ENCODE measurements at places on chromosomes 4 and X. TPM values are rescaled to one million over a fixed set of nuclear protein-coding genes. Genes with fewer than 3 reads are reported as not detected.

DNA sequence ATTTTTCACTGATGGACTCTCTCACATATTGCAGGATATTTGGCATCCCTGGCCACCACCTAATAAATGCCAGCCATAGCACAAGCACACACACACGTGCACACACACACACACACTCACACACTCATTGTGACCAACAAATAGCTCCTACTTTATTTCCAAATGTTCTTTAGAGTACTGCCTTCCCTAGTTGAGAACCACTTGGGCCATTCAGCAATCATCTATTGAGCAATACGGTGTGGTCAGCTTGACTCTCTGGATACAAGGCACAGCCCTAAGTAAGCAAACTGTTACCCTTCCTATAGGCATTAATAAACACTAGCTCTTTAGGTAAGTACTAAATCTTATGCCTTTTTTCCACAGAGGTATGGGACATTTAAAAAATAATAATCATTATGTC, 21.1 kb downstream of the CORIN start:
- H3K27me3 ChIP-seq: peaks cover 12% of the 10 kb centered on the region
- no peak for ATAC-seq
- H3K27ac ChIP-seq: no peak overlapping the region
- no peaks in the 10 kb centered on the region for H3K36me3 ChIP-seq

- peak overlapping the region; percentile 96 for H3K4me3 ChIP-seq
- H3K27ac ChIP-seq: peak overlapping the region; percentile 82
- H3K27me3 ChIP-seq: no peaks in the 10 kb centered on the region
Measured at GRCh38 chrX:40094900-40095582, 2.7 kb downstream of the BCOR start.

DNA sequence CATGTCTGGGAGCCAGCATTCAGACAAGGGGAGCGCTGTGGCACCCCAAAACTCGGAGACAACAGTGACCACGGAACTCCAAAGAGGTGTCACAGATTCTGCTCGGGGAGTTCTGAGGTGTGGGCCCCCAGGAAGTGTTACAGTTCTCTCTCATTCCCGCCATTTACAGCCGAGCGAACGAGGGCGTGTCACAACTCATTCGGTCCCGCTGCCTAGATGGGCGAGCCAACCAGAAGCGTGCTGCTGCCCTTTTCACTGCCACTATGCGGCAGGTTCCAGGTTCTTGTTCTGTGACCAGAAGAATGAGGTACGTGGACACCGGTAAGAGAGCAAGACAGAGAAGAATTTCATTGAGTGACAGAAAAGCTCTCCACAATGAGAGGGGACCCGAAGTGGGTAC, 1370.6 kb upstream of the AGA start:
- H3K36me3 ChIP-seq: no peaks in the 10 kb centered on the region
- no peaks in the 10 kb centered on the region for H3K27me3 ChIP-seq
- ATAC-seq: no peak

PPEF2 gene
- not detected for total RNA-seq

CWH43 gene
- total RNA-seq: not detected

- ATAC-seq: no peak
- no peak overlapping the region for H3K27ac ChIP-seq
- H3K4me1 ChIP-seq: no peaks in the 10 kb centered on the region
Measured at GRCh38 chr4:189845145-189845846, 95.4 kb upstream of the FRG1 start.

GRCh38 chrX:153766871-153767673, 3.0 kb downstream of the PLXNB3 start:
- H3K27me3 ChIP-seq: no peaks in the 10 kb centered on the region
- no peak overlapping the region for H3K27ac ChIP-seq
- no peaks in the 10 kb centered on the region for H3K36me3 ChIP-seq
- no peaks in the 10 kb centered on the region for H3K4me1 ChIP-seq
- H3K4me3 ChIP-seq: peak overlapping the region; percentile 34

GRCh38 chr4:139222215-139222614, 45.2 kb upstream of the ELF2 start:
- no peak for ATAC-seq
- H3K27ac ChIP-seq: no peak overlapping the region
- H3K4me1 ChIP-seq: no peaks in the 10 kb centered on the region
- H3K4me3 ChIP-seq: no peak overlapping the region

- H3K27me3 ChIP-seq: no peaks in the 10 kb centered on the region
- no peak overlapping the region for H3K27ac ChIP-seq
- H3K36me3 ChIP-seq: peaks cover 43% of the 10 kb centered on the region
- peak; percentile 64 for ATAC-seq
Measured at GRCh38 chr4:150867148-150867547, 147.9 kb downstream of the LRBA start.

GRCh38 chr4:33446953-33447352, 2726.8 kb downstream of the PCDH7 start:
- no peaks in the 10 kb centered on the region for H3K4me1 ChIP-seq
- no peak for ATAC-seq
- H3K27me3 ChIP-seq: no peaks in the 10 kb centered on the region
- H3K4me3 ChIP-seq: no peak overlapping the region

DNA sequence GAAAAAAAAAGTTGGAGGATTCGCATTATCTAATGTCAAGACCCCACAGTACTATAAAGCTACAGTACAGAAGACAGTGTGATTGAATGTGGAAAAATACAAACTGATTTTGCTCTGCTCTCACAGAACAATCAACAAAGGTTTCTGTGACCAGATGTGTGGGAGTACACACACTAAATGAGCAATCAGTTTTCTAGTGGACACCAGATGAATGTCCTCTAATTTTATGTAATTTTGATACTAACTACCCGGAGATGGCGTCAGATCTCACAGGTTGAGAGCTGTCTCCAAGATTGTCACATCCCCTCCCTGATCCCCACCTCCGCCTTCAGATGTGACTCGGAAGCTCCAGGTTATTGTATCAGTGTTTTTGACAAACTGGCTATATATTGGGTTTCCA, 81.9 kb upstream of the HUWE1 start:
- H3K27ac ChIP-seq: peak overlapping the region; percentile 75
- no peaks in the 10 kb centered on the region for H3K36me3 ChIP-seq
- H3K27me3 ChIP-seq: no peaks in the 10 kb centered on the region
- peaks cover 9% of the 10 kb centered on the region for H3K4me1 ChIP-seq
- ATAC-seq: peak; percentile 87

DNA sequence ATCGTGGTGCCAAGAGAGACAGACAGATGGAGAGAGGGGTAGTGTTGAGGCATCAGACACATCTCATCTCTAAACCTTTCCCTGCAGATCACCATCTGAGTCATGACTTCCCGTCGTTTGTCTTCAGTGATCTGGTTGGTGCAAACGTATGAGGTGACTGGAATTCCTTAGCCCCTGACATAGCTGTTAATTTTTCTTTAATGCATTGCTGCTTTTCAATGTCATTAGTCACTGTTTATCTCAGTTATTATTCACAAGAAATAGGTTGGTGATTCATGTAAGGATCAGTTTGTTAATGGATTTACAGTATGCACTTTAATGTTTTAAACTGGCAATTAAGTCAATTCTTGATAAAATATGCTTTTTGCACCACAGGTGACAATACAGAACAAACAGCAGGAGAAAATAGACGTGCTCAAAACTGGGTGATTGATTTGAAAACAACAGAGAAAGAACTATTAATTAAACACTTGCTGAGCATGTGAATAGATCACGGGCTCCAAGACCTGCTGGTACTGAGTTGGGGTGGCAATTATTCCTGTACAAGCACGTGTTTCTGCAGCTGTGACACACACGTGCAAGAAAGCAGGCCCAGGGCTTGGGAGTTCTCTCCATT, 1.3 kb upstream of the TMEM154 start:
- peak overlapping the region; percentile 93 for H3K4me3 ChIP-seq

- no peak for ATAC-seq
- peaks cover 8% of the 10 kb centered on the region for H3K4me1 ChIP-seq
- H3K27ac ChIP-seq: peak overlapping the region; percentile 61
- H3K4me3 ChIP-seq: no peak overlapping the region
Measured at GRCh38 chr4:88441696-88442095, 15.2 kb upstream of the HERC5 start.

DNA sequence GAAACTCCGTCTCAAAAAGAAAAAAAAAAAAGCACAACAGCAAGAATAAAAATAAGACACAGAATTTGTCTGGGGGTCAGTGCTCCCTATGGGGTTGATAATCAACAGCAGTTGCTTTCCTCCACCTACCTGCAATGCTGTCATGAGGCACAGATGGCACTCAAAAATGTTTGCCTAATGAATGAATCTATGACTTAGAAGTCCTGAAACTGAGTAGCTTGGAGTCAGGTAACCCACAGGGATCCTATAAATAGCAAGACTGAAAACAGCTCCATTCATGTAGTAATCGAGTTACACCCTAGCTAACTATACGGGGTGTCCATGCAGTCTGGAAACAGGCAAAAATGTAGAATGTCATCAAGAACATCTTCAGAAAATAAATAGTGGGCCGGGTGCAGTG, 19.8 kb upstream of the DDX3X start:
- no peaks in the 10 kb centered on the region for H3K4me1 ChIP-seq
- H3K27me3 ChIP-seq: no peaks in the 10 kb centered on the region
- no peaks in the 10 kb centered on the region for H3K36me3 ChIP-seq
- H3K4me3 ChIP-seq: no peak overlapping the region
- H3K27ac ChIP-seq: no peak overlapping the region

DNA sequence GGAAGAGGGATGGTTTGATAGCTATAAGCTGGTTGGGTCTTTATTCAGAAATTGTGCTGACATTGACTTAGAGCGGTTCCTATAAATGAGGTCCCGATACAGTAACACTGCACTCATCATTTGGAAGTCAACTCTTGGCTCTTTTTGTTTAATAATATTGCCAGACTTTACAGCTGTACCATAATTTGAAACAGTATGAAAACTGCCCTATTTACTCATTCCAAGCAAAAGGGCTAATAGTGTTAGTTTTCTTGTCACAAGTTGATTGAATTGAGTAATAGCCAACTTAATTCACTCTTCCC, 128.4 kb upstream of the LIMCH1 start:
- no peak overlapping the region for H3K4me3 ChIP-seq
- no peaks in the 10 kb centered on the region for H3K36me3 ChIP-seq
- H3K27me3 ChIP-seq: peaks cover 10% of the 10 kb centered on the region
- no peak overlapping the region for H3K27ac ChIP-seq
- no peaks in the 10 kb centered on the region for H3K4me1 ChIP-seq

DNA sequence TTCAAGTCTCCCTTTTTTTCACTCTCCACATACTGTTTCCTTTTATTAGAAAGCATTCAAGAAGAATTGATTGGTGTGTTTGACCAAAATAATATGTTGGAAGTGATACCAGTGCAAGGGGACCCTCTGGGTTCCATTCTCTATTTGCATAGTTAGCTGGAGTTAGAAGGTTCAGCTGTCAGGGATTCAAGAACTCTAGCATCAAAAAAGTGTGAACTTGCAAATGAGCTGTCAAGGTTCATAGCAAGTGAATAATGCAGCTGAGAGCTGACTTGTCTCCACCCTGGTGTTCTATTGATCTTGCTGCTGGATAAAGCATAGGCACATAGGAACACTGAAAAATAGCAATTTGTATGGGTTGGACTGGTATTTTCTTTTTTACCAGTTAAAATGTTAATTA, 73.2 kb downstream of the SORBS2 start:
- peaks cover 13% of the 10 kb centered on the region for H3K27me3 ChIP-seq
- H3K36me3 ChIP-seq: no peaks in the 10 kb centered on the region
- ATAC-seq: no peak
- H3K27ac ChIP-seq: no peak overlapping the region

GRCh38 chr4:184280591-184281071, 63.0 kb upstream of the ENPP6 start:
- peak; percentile 11 for ATAC-seq
- no peaks in the 10 kb centered on the region for H3K36me3 ChIP-seq
- peaks cover 37% of the 10 kb centered on the region for H3K4me1 ChIP-seq
- peak overlapping the region; percentile 98 for H3K27ac ChIP-seq
- no peaks in the 10 kb centered on the region for H3K27me3 ChIP-seq
- H3K4me3 ChIP-seq: peak overlapping the region; percentile 84

MAPK10 gene
- total RNA-seq: 0.87 TPM

DNA sequence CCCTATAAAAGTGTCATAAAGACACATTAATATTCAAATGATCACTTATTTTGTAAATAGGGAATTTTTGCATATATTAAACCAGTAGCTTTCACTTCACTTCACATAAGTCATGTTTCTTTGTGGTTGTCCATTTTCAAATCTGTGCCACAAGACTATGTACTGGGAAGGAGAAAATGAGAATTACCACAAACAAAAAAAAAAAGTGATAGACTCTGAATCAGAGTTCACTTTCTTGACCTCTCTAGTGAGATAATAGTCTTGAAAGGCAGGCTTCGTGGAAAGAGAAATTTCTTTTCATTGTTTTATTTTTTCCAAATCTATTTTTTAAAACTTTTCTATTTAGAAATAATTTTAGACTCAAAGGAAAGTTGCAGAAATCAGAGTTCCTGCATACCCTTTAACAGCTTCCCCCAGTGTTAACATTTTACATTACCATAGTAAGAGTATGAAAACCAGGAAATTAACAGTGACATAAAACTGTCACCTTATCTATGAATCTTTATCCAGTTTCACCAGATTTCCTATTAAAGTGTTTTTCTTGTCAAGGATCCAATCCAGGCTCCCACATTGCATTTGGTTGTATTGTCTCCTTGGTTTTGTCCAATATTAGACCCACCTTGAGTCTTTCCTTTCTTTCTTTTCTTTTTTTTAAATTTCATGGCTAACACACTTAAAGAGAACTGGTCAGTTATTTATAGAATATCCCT, 215.4 kb upstream of the PGRMC2 start:
- no peak overlapping the region for H3K27ac ChIP-seq
- ATAC-seq: no peak
- H3K4me3 ChIP-seq: no peak overlapping the region
- no peaks in the 10 kb centered on the region for H3K4me1 ChIP-seq
- H3K36me3 ChIP-seq: no peaks in the 10 kb centered on the region

DNA sequence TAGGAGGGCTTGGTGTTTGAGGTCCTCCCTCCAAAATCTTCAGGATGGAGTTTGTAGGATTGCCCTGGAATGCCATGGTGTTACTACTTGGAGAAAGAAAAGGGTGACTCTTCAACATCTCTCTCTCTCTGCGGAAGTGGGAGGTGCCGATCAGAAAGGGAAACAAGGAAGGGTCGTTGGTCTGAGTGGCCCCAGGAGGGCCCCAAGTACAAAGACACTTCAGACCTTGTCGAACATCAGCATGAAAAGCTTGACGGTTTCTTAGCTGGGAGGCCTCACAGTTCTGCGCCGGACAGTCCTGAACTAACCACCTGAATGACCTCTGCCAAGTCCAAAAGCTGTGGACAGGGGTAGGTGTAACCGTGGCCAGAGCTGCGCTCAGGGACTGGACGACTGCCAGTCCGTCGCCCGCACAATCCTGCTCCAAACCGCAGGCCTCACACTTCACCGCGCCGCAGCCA, 646 bp upstream of the GSX2 start:
- peaks cover 77% of the 10 kb centered on the region for H3K27me3 ChIP-seq
- no peaks in the 10 kb centered on the region for H3K4me1 ChIP-seq
- ATAC-seq: no peak
- H3K36me3 ChIP-seq: no peaks in the 10 kb centered on the region

DNA sequence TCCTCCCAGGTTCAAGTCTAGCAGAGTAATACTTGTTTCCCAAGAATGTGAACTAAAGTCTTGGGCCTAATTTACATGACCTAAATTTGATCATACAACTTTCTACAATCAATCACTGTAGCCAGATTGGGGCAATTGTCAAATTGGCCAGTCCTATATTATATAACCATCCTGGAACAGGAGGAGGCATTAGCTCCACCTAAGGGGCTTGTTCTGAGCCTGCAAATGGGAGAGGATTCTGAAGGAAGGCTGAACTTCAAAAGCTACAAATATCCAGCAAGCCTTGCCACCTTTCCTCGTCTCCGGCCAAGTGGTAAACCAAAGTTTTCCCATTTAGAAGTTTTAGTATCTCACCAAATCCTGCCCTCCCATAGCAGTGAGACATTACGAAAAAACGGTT, 1289.6 kb upstream of the TENM3 start:
- no peaks in the 10 kb centered on the region for H3K36me3 ChIP-seq
- no peak overlapping the region for H3K27ac ChIP-seq
- no peaks in the 10 kb centered on the region for H3K27me3 ChIP-seq
- no peaks in the 10 kb centered on the region for H3K4me1 ChIP-seq

STPG2 gene
- 0.21 TPM for total RNA-seq
